Thymus (tissue), 14 donors: ENCODE measurements at places on chromosomes 12 and 14. TPM values are rescaled to one million over a fixed set of nuclear protein-coding genes. Genes with fewer than 3 reads are reported as not detected.

DNA sequence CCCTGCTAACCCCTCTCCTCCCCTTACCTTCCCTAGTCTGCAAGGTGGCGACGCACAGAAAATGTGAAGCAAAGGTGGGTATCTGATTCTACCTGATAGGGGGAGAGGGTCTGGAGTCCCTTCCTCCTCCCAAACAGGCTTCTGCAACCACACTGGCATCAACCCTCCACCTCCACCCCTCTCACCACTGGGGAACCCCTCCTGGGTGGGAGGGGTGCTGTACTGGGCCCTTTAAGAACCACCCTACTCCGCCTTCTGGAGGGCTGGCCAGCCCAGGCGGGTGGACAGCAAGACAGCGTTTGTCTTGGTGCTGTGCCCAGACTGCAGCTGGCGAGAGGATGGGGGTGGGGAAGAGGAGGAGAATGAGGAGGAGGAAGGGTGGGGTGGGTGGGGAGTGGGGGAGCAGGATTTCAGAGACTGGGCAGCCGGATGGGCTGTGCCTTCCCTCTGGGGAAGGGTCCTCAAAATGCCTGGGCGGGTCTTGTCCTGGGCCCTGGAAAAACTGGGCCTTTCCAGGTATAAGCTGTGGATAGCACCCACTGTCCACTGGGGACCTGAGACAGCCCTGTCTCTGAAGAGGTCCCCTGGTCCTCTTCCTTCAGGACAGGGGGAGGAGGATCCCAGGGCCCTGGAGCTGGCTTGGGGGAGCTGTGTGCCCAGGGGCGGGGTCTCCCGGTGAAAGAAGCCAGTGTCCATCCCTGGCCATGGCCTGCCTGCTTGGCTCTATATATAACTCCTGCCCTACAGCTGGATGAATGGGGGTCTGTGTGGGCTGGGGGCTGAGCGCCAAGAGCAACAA lies 2.8 kb downstream of the TNS2 start:
- peaks cover 40% of the 10 kb centered on the region for H3K4me1 ChIP-seq
- H3K27ac ChIP-seq = no peak overlapping the region
- no peak overlapping the region for H3K4me3 ChIP-seq
- DNase-seq = no peak
- H3K36me3 ChIP-seq = no peaks in the 10 kb centered on the region
- no peaks in the 10 kb centered on the region for H3K27me3 ChIP-seq

The SVOP gene
- 0.14 TPM for polyA plus RNA-seq

DNA sequence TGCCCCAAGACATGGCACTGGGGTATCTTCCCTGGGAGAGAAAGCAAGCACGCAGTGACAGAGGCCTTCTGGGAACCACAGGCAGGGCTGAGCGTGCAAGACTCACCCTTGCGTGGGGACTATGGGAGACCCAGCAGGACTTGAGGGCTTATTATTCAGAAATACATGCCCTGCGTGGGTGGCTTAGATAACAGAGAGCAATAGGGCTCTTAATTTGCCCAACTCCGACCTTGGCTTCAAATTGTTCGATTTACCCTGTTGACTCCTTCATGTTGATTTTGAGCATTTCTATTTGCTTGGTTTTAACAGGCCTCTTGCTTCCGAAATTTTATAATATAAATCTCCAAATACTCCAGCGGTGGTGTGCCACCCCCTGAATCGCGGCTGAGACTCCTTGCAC lies 5.1 kb upstream of the SERPINA1 start:
- H3K4me3 ChIP-seq = no peak overlapping the region
- no peaks in the 10 kb centered on the region for H3K36me3 ChIP-seq
- H3K27me3 ChIP-seq = no peaks in the 10 kb centered on the region
- H3K27ac ChIP-seq = no peak overlapping the region

The MOK gene
- 9.0 TPM for polyA plus RNA-seq

GRCh38 chr12:219891-220352 lies 6.0 kb upstream of the SLC6A12 start:
- H3K27ac ChIP-seq = no peak overlapping the region
- no peaks in the 10 kb centered on the region for H3K4me1 ChIP-seq

GRCh38 chr14:74324931-74325361 lies 22.2 kb upstream of the ABCD4 start:
- DNase-seq = no peak
- H3K36me3 ChIP-seq = no peaks in the 10 kb centered on the region
- no peaks in the 10 kb centered on the region for H3K27me3 ChIP-seq
- no peak overlapping the region for H3K4me3 ChIP-seq

- no peaks in the 10 kb centered on the region for H3K36me3 ChIP-seq
- no peaks in the 10 kb centered on the region for H3K27me3 ChIP-seq
- H3K4me3 ChIP-seq = no peak overlapping the region
- DNase-seq = no peak
Measured at GRCh38 chr12:87801860-87802720, 227.1 kb downstream of the C12orf50 start.

The KRT80 gene
- 4.8 TPM for polyA plus RNA-seq

- DNase-seq = no peak
- peaks cover 25% of the 10 kb centered on the region for H3K36me3 ChIP-seq
- H3K27me3 ChIP-seq = no peaks in the 10 kb centered on the region
- H3K4me3 ChIP-seq = peak overlapping the region; percentile 97
Measured at GRCh38 chr14:39175445-39176262, 600 bp downstream of the PNN start.

The ART4 gene
- polyA plus RNA-seq = 0.16 TPM

DNA sequence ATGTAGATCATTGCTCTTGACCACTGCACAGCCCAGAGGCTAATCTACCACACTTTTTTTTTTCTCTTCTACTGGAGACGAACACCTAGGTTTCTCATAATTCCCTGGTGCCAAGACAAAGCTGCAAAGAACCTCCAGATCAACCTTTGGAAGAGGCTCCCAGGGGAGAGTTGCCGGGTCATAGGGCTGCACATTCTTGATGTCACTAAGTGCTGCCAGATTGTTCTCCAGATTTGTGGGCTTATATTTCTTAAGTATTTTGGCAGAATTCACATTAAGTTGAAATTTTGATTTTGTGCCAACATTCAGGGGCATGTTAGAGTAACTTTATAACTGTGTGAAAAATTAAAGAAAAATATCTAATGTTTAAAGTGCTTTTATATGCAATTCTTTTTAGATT lies 13.5 kb upstream of the PDZRN4 start:
- H3K4me1 ChIP-seq = no peaks in the 10 kb centered on the region
- no peak overlapping the region for H3K4me3 ChIP-seq
- H3K27ac ChIP-seq = no peak overlapping the region

- no peak overlapping the region for H3K27ac ChIP-seq
- no peaks in the 10 kb centered on the region for H3K4me1 ChIP-seq
- H3K27me3 ChIP-seq = no peaks in the 10 kb centered on the region
- H3K36me3 ChIP-seq = no peaks in the 10 kb centered on the region
Measured at GRCh38 chr14:24828486-24828885, 194.5 kb upstream of the GZMB start.

GRCh38 chr12:32120419-32120818 lies 13.8 kb downstream of the BICD1 start:
- no peaks in the 10 kb centered on the region for H3K36me3 ChIP-seq
- H3K4me3 ChIP-seq = no peak overlapping the region
- no peak overlapping the region for H3K27ac ChIP-seq
- H3K27me3 ChIP-seq = no peaks in the 10 kb centered on the region

The PLXNC1 gene
- 3.7 TPM for polyA plus RNA-seq

GRCh38 chr12:131513606-131514005 lies 197.3 kb upstream of the SFSWAP start:
- no peak for DNase-seq
- H3K36me3 ChIP-seq = no peaks in the 10 kb centered on the region
- no peak overlapping the region for H3K4me3 ChIP-seq
- H3K27me3 ChIP-seq = no peaks in the 10 kb centered on the region
- peaks cover 8% of the 10 kb centered on the region for H3K4me1 ChIP-seq

GRCh38 chr12:130198026-130198662 lies 35.9 kb downstream of the FZD10 start:
- no peaks in the 10 kb centered on the region for H3K36me3 ChIP-seq
- no peak overlapping the region for H3K27ac ChIP-seq
- no peaks in the 10 kb centered on the region for H3K4me1 ChIP-seq

DNA sequence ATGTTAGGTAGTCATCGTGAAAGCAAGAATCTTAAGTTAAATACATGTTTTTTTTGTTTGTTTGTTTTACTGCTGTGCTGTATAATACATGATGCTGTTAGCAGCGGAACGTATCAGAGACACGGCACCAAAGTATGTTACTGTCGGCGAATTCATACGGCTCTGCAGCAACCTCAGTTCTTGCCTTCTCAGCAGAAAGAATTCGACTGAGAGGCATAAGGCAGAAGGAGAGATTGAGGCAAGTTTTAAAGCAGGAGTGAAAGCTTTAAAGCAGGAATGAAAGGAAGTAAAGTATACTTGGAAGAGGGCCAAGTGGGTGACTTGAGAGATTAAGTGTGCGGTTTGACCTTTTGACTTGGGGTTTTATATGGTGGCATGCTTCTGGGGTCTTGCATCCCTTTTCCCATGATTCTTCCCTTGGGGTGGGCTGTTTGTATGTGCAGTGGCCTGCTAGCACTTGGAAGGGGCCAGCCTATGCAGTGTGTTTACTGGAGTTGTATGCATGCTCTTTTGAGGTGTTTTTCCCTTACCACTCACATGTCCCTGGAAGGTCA lies 23.7 kb downstream of the LEMD3 start:
- no peak for DNase-seq
- no peaks in the 10 kb centered on the region for H3K27me3 ChIP-seq
- peaks cover 7% of the 10 kb centered on the region for H3K36me3 ChIP-seq
- no peak overlapping the region for H3K27ac ChIP-seq
- H3K4me3 ChIP-seq = no peak overlapping the region
- H3K4me1 ChIP-seq = no peaks in the 10 kb centered on the region

DNA sequence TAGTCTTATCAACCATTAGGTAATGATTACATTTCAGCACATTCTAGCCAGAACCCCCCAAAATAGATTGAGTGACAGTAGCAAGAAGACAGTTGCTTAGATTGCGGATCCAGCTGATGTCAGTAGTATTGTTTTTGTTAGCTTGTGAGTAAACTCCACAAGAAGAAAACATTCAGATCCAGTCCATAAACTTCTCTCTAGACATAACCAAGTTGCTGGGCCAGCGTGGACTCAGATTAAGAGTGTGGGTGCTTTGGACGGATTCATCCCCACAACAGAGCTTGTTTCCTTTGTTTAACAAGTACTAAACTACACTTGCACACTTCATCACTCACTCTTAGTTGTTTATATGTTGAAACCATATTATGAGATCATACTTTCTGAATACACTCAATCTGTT lies 293.4 kb downstream of the NPAS3 start:
- DNase-seq = no peak
- H3K4me3 ChIP-seq = no peak overlapping the region
- H3K27ac ChIP-seq = no peak overlapping the region

DNA sequence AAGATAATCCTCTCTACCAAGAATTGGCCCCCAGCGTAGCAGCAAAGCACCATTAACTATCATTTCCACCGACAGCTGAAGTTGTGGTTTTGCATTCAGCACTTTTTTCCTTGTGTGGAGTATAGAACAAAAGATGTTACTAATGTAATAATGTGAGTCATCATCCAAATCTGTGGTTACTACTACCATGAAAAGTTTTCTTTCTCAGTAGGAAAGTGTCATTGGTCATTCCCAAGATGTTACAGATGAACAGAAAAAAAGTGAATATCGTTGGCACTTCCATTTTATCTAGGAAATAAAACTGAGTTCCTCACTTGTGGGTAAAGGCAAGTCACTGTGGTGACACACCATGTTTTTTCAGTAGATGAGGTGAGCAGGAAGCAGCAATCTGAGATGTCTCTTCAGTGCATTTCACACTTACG lies 30.3 kb upstream of the IFNG start:
- H3K36me3 ChIP-seq = no peaks in the 10 kb centered on the region
- H3K27me3 ChIP-seq = no peaks in the 10 kb centered on the region
- no peak for DNase-seq
- no peak overlapping the region for H3K4me3 ChIP-seq
